Anterior cingulate cortex (tissue), 58 donors: ENCODE measurements at places on chromosomes 7 and 10.

DNA sequence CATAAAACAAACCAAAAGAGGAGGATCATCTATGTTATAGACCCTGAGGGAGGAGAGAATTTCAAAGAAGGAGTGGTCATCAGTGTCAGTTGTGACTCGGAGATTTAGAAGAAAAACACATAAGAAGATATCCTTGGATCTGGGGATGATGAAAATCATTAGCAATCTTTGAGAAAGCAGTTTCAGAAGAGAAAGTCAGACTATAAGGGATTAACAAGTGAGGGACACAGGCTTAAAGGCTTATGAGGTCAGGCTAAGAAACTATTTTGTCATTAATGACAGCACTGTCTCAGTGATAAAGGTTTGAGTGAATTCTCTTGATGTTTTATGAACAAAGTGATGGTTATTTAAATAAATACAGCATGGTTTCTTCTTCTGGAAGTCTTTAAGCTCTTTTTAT lies 6.1 kb upstream of the GPR85 start:
- no peak for DNase-seq

DNA sequence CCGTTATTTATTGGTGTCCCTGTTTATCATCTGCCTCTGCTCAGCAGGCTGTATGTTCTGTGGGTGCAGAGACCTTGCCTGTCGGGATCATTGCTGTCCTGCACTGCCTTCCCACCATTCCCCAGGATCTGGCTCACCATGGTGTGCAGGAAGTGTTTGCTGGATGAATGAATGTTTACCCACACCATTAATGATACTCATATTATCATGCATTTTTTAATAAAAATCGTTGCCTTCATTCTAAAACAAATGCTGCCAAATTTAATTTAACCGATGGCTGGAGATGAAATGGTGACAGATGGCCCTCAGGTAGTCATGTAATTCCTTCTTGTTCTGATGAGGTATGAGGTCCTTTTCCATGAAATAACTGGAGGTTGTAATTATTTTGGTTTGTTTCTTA lies 22.5 kb downstream of the PLPP4 start:
- no peak for DNase-seq

DNA sequence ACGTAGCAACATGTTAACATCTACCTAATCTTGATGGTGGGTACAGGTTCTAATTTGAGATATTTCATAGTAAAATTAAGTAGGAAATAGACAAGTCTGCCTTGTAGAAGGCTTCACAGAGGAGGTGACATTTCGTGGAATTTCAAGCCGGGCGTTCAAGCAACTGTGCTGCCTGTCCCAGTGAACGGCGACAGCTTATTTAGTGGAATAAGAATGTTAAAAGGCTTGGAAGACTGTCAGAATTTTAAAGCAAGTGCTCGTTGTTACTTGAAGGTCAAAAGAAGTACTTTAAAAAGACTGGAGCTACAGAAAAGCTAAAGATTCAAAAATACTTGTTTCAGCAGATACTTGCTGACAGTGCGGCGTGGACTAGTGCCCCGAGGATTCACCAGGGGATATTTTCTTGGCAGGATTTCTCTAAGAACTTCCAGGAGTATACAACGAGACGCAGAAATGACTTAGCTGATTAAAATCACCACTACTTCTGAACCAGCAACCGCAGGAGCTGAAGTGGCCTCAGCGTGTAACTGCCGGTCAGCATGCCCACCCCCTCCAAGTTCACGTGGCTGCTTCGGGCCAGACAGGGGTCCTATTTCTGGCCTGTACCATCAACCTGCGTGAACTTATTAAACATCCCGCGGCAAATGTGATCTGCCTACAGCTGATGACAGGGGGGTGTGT lies 46.5 kb downstream of the CTBP2 start:
- DNase-seq = no peak

DNA sequence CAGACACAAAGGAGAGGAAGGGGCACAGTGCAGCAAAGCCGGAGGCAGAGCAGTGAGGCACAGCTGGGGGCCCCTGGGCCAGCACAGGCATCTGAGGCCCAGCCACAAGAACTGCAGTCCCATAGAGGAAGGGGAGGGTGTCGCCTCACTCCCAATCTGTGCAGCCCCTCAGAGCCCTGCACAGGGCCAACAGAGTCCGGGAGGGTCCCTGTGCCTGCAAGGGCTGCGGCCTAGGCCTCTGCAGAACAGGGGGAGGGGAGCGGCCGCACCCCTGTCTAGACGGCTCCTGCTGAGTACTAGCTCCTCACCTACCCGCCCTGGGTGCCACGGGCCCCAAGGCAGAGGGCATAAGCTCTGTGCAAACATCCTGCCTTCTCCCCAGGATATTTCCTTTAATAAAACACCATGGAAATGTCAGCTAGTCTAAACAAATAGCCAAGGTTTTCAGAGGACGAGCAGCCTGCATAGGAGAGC lies 32.4 kb upstream of the RET start:
- DNase-seq = no peak
